Kidney glomerular epithelial cell (primary cell): ENCODE measurements at places on chromosomes 5 and 9.

DNA sequence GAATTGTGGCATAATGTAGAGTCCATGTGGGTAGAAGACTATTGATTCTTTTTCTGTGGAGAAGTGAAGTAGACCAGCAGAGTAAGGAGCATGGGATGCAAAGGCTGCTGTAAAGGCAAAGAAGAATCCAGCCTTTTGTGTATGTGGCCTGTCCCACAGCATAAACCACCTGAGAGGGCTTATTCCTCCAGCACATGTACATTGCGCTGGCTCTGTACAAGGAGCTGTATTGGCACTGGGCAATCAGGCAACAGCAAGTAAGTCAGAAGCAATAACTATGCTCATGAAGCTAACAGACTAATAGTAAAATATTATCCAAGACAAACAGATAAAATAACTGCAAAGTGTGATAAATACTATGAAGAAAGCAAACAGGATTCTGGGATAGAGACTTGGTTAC is 86.2 kb downstream of the LURAP1L start:
- DNase-seq, result no peak

DNA sequence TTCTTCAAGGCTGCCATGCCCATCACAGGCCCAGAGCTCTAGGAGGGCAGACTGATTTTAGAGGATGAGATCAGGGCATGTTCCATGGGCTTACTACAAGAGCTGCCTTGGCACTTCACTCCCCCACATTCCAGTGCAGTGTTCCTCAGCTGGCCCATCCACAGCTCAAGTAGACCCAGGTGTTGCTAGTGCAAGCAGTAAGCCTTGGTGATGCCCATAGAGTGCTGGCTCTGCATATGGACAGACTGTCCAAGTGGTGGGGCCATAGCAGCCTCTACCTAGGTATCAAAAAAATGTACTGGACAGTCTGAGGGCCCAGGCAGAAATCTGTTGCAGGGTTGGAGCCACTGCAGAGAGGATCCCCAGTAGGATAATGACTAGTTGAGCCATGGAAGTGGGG is 366.6 kb downstream of the FGF10 start:
- no peak for DNase-seq

DNA sequence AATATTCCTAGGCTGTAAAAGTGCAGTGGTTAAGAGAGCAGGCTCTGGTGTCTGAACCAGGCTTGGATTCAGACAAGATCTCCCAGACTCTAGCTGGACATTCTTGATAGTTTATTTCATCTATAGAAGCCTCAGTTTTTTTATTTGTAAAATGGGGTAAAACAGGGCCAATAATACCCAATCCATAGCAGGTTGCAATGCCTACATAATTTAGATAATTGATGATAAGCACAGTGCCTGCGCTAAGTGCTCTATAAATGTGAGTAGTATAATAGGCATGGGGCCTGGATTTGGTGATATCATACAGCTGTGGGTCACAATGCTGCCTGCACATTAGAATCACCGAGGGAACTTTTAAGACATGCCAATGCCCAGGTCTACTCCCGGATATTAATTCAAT is 603.5 kb downstream of the ISL1 start:
- no peak for DNase-seq

DNA sequence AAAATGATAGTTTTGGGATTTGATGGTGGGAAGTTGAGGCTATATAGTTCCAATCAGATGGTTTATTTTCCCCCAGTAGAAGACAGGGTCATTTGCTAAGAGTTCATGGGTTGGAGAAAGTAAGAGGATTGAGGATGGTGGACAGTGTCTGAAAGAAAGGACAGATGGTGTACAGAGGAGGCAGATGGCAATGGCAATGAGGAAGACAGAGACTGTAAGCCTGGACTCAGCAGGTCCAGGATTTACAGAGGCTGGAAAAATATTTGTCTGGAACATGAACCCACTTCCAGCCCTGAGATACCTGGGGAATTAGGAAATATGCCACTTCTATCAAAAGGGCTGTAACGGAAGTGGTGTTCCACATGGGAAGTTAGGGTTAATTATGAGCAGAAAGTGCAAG is 84.5 kb downstream of the PCSK1 start:
- no peak for DNase-seq

DNA sequence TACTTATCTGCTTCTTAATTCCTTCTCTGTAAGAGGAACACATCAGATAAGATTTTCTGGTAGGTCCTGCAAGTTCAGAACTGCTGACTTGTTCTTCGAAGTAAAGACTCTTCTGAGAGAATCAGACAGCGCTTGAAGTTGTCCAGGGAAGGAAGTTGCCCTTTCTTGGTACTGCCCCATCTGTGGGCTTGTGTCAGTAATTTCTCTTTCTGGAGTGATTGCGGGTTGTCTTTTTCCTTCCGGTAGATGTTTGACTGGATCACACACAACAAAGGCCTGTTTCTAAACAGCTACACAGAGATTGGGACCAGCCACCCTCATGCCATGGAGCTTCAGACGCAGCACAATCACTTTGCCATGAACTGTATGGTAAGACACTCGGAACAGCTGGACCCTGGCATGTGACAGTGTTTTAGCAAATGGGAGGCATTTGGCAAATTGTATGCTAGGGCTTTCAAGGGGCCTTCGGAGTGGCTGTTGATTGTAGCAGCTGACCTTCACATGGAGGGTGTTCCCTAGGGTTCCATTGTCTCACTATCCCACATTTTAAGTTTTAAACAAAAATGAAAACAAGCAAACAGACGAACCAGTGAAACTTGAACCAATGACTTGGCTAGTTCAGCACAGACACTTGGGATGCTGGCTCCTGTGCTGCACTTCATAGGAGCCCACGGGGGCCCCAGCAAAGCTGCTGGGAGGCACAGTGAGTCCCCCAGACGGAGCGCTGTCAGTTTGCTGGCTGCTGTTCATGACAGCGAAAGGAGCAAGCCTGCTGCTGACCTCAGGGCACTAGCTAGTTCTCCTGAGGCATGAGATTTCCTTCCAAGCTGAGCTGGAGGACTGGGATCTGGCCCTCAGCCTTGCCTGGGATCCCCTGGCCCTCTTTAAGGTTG is 149.9 kb downstream of the TRIO start:
- no peak for DNase-seq

- no peak for DNase-seq
These were observed 346 bp downstream of the ATOX1 start for GRCh38 chr5:151758141-151758429.

DNA sequence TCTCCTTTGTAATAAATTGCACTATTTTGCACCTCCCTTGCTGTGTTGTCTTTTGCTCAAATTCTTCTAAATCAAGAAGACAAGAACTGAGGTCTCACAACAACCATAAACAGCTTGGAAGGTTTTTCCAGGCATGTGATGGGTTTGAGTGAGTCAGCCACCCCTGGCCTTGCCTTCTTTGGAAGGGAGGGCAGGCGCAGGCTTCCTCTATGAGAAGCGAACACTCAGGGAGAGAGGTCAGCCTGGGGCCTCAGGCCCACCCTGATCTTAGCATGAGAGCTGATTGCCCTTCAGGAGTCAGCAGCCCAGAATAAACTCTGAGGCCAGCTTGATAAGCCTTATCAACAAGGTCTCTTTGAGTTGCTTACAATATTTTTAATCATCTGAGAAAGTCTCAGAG is 31.6 kb downstream of the S1PR3 start:
- no peak for DNase-seq

DNA sequence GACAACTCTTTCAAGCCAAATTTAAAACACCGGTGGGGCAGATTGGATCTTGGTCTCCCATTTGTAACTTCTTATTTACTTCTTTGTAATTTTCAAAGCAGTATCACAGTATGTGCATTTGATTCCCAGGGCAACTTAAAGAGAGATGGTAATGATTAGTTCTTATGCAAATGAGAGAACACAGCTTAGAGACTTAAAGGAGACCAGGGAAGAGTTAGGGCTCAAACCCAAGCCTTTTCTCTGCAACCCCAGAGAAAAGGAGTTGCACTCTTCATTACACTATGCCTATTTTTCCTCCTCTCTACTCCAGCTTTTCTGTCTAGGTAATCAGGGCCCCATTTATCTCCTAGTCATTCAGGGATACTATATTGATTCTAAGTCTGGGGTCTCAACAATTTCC is 237.8 kb upstream of the NMUR2 start:
- no peak for DNase-seq

- no peak for DNase-seq
These were observed 355.6 kb upstream of the IZUMO3 start for GRCh38 chr9:24901319-24901718.

GRCh38 chr5:164893071-164893470 is 1387.7 kb downstream of the MAT2B start:
- DNase-seq, result no peak

DNA sequence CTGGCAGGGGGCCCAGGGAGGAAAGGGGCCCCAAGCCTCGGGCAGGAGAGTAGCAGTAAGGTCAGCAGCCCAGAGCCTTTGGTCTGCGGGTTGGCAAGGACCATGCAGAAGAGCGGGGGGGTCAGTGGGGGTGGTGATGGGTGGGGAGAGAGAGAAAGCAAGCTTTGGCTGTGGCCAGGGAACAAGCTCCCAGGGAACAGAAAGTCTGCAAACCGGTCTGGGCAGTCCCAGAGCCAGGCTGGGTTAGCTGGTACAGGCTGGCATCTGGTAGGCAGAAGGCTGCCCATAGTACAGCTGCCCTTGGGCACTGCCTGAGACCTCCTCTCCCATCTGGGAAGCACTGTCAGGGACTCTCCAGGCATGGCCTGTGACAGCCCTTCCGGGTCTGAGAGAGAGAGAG is 10.5 kb upstream of the EPB41L4B start:
- DNase-seq, result no peak

DNA sequence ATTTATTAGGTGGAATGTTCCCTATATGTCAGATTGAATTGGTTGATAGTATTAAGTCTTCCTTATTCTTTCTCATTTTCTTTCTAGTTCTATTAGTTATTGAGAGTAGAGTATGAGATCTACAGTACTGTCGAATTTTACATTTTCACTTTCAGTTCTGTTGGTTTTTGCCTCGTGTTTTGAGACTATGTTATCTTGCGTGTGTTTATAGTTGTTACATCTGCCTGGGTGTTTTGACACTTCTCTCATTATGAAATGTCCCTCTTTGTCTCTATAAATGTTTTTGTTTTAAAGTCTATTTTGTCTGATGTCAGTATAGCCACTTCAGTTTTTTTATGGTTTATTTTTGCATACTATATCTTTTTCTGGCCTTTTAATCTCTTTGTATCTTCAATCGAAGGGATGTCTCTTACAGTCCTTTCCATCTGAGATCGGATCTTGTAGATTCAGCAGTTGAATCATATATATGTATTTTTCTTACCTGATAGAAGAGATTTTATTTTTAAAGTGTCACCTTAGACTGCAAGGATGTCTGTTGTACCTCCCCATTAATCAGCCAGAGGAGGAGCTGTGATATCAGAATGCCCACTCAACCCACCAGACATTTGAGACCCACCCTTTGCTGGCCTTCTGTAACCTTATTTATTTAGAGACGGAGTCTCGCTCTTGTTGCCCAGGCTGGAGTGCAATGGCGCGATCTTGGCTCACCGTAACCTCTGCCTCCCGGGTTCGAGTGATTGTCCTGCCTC is 20.7 kb downstream of the EHMT1 start:
- no peak for DNase-seq

- no peak for DNase-seq
These were observed 52.3 kb upstream of the MYOT start for GRCh38 chr5:137815202-137815990.

GRCh38 chr5:45578270-45578669 is 117.9 kb downstream of the HCN1 start:
- DNase-seq, result no peak

DNA sequence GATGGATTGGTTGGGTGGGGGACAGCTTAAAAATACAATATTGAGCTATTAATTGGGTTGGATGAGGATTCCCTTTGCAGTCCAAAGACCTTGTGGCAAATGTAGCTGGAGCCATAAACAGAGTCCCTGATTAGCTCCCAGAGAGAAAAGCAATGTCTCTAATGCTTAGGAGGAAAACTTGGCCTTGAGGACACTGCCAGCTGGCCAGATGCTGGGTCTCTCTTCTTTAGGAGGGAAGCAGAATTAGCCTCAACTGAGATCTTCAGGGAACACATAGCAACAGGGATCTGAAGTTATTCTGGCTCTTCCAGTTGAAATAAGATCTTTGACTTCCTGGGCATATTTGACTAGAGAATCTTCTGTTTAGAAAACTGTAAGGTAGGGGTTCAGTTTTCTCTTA is 121.7 kb upstream of the WWC1 start:
- no peak for DNase-seq

- DNase-seq, result peak; percentile 4
These were observed 61.4 kb upstream of the ADRA1B start for GRCh38 chr5:159854916-159855315.

DNA sequence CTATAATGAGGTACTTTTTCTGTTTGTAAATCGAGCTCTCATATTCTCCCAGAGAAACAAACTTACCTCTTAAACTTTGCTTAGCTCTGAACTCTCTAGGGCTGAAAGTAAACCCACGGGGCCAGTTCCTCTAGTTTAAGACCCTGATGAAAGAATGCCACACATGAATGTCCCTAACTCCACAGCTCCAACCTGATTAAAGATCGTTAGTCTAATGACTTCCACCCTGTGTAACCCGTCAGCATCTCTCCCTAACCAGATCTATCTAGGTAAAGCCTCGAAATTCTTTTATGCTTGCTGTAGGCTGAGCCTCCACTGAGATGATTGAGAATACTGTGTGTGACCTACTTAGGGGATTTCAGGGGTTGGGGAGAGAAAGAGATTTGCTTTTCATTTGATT is 27.0 kb downstream of the ADRA1B start:
- DNase-seq, result no peak
